ENCODE measurements at places on chromosomes 6 and 20.

- peak; percentile 54 for DNase-seq
Measured at GRCh38 chr6:34055223-34055933, 90.5 kb downstream of the GRM4 start.

DNA sequence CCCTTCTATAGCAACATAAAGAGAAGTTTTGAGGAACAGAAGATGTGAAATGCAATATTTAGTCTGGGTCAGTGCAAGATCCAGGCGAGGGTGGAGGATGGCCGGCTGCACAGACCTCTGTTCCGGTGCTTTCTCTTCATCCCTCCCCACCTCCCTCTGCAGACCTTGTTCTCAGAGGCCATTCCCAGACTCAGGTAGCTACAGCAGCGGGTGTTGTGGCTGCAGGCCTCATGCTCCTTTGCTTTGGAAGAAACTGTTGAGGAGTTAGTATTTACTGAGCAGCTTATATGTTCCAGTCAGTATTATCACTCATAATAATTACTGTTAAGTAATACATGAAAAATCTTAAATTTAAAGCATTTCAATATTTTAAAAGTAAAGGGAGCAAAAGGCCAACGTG, 1.7 kb downstream of the BTN3A3 start:
- DNase-seq: no peak

GRCh38 chr20:55784036-55784435, 221.3 kb downstream of the CBLN4 start:
- DNase-seq: no peak

GRCh38 chr20:11101243-11101642, 427.4 kb upstream of the JAG1 start:
- no peak for DNase-seq

- no peak for DNase-seq
Measured at GRCh38 chr6:22873513-22874136, 304.3 kb downstream of the HDGFL1 start.

GRCh38 chr6:7473805-7474719, 67.4 kb upstream of the DSP start:
- DNase-seq: no peak

GRCh38 chr20:61979701-61980635, 85.7 kb downstream of the TAF4 start:
- no peak for DNase-seq

DNA sequence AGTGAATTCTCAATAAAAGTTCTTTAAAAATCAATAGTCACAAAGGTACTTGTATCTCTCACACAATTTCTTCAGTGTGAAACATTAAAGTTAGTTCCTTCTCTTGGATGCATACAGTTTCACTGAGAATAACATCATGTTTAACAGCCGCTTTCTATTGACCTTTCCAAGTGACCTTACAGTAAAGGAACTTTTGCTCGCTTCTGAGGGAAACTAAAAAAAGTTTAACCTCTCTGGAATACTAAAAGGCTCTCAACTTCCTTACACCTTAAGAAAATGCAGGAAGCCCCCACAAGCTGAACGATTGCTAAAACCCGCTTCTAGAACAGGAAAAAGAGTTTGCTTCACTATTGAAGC, 1.3 kb downstream of the RRAGD start:
- no peak for DNase-seq

DNA sequence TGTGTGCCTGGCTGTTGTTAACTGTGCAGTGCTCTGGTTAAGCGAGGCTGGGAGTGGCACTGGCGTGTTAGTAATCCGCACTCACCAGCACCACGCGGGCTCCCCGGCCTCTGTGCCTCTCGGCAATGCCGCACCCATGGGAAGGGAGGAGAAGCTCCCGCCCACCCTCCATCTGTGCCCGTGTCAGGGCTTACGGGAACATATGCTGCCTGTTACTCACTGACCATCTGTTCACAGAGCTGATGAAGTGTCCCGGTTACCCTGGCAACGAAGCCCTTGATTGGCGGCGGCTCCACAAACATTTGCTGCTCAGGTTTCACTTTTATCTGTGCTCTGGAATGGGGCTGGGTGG, 114.7 kb downstream of the PSMB1 start:
- DNase-seq: peak; percentile 96

DNA sequence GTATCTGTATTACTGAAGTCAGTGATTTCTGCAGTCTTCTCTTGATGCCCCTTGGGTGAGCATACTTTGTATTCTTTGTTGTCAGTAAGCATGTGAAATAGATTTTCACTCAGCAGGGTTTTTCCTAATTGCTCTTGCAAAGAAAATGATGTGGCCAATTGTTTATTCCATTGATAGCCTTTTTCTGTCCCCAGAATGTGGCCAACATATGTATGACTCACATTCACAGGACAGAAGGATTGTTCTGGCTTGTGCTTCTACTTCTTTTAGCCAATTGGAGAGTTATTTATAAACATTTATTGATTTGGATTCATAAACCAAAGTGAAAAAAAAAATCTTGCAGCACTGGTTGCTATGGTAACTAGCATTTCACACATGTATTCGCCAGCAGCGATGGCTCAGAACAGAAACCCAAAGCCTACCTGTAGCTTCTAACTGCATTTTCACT, 54.4 kb upstream of the RBM24 start:
- no peak for DNase-seq

DNA sequence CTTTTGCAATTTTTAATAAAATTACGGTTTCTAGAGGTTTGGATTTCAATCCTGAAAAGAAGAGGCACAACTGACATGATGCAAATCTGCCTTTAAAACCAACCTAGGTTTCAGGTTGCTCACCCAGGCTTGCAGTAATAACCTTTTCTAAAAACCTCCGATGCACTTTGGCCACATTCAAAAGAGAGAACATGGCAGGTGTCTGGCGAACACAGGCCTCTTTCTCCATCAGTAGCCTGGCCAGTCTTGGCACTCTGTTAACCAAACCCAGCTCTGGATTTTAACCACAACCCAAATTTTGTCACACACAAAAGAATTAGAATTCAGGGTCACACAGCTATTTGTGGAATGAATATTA, 55.8 kb upstream of the MAFB start:
- no peak for DNase-seq

DNA sequence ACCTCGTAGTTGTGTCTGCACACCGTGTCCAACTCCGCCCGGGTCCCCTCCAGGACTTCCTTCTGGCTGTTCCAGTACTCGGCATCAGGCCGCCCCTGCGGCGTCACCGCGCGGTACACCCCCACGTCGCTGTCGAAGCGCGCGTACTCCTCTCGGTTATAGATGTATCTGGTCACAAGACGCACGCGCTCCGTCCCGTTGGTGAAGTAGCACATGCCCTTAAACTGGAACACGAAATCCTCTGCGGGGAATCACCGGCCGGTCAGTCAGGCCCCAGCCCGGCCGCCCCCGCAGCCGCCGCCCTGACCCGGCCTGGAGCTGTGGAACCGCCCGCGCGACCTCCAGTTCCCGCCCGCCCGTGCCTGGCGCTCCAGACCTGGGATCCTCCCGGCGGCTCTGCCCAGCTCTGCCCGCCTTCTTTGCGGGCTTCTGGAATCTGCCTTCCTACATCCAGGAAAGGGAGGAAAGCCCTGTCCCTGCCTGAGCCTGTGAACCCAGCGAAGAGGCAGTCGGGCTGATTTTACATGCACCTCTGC, 1.6 kb downstream of the HLA-DQB1 start:
- peak; percentile 24 for DNase-seq

DNA sequence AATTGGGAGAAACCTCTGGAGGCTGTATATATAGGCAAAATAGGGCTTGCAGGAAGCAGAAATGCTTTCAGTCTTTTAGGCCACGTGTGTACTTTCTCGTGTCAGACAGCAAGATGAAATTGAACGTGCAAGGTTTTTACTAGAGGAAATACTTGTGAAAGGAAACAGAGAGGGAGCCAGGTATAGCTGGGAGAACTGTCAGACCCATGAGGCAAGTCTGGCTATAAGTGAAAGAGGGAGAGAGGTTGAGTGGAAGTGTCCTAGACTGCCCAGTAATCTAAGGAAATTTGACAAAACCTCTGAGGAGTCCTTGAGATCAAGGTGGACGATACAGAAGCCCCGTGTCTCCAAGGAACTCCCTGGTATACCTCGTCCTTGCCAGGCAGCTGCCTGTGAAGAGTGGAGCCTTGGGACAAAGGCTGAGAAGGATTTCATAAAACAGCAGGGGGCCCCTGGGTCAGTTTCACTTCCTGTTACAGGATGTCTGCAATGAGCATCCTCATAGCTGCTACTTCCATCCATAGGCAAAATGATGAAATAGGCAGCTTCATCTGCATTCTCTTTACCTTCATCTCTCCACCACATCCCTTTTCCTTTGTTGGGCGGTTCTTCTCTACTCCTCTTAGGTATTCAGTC, 114.4 kb upstream of the MAP3K7 start:
- peak; percentile 8 for DNase-seq

GRCh38 chr6:12010635-12011275, 1.4 kb upstream of the HIVEP1 start:
- DNase-seq: peak; percentile 63

GRCh38 chr20:39462416-39462945, 500.3 kb downstream of the DHX35 start:
- DNase-seq: no peak

DNA sequence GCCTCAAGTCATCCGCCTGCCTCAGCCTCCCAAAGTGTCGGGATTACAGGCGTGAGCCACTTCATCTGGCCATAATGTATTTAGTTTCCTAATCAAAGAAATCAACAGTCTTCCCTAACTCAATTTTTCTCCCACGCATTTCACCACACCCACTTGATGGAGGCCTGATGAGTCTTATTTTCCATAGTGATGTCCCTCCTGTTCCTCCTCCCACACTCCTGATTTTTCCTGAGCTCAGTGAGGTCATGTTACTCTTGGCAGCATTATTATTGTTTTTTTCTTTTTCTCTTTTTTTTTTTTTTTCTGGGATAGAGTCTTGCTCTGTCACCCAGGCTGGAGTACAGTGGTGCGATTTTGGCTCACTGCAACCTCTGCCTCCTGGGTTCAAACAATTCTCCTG, 8.9 kb downstream of the ABRACL start:
- no peak for DNase-seq

GRCh38 chr6:43806043-43806757, 36.2 kb downstream of the VEGFA start:
- DNase-seq: peak; percentile 68

- DNase-seq: no peak
Measured at GRCh38 chr20:33606118-33606771, 55.9 kb upstream of the C20orf144 start.

DNA sequence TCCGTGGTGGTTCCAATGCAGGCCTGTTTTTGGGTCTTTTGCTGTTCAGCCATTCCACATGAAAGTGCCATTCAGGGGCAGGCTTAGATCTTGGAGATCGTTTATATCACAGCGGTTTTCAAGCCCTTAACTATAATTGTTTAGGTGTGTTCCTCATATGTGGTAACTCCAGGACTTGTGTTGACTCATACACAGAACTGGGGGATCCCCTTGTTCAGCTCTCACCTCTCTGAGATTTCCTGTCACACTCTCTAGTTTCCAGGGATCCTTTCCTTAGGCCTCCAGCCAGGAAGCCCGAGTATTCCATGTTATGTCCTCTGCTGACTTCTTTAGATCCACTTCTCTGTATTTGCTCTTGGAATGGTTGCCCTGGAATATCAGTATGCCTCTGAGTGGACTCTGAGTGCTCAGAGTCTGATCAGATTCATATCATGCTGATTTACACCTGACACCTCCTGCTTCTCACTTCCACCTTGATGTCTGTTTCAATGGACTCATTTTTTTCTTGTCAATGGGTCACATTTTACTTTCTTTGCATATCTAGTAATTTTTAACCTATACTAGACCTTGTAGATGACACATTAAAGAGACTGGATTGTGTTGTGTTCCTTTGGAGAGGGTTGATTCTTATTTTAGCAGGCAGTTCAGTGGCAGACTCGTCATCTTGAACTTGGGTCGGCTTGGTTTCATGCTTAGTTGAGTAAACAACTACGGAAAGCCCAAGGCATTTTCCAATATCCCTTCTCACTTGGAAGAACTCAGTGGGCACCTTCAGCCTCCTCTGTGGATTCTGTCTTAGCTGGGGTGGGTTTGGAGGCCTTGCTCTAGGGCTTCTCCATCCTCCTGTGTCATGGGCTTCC, 13.1 kb downstream of the NTSR1 start:
- DNase-seq: peak; percentile 21

DNA sequence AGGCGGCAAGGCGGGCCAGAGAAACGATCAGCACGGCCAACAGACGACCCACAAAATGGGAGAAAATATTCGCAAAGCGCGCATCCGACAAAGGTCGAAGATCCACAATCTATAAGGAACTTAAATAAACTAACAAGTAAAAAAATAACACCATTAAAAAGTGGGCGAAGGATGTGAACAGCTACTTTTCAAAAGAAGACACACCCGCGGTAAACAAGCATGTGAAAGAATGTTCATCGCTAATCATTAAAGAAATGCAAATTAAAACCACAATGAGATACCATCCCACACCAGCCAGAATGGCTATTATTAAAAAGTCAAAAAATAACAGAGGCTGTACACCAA, 117.8 kb upstream of the SIRPA start:
- no peak for DNase-seq

DNA sequence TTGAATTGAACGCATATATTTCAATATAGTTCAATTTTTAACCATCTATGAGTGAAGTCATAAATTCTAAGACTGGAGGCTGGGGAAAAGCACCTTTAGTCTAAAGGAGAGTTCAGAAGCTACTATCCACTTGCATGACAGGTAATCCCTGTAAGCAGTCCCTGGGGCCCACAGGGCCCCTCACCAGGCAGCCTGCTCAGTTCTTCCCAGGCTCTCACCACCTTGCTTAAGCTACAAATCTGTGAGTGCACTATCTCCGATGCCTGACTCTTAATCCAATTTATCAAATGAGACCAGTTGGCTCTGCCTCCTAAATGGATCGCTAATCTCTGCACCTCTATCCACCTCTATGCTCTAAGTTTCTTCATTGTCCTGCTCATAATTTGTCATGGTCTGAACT, 413.8 kb downstream of the PTPRT start:
- DNase-seq: no peak

GRCh38 chr6:94300424-94301144, 881.2 kb upstream of the EPHA7 start:
- DNase-seq: no peak

DNA sequence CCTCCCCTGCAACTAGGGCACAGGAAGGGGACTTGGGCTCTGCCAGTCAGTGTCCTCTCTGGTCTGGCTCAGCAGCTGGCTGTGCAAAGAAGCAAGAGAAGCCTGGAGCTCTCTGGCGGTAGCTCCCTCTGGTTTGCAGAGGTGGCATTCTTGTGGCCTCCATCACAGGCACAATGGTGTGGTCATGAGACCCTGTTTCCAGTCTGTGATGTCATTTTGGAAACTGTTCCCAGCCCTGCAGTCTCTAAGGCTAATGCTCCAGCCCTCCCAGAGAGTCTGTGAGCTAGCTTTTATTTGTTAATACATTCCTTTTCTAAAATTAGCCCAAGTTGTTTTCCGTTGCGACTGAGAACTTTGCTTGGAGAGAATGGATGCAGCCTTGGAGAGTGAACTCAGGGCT, 69.5 kb upstream of the FOXQ1 start:
- DNase-seq: no peak

DNA sequence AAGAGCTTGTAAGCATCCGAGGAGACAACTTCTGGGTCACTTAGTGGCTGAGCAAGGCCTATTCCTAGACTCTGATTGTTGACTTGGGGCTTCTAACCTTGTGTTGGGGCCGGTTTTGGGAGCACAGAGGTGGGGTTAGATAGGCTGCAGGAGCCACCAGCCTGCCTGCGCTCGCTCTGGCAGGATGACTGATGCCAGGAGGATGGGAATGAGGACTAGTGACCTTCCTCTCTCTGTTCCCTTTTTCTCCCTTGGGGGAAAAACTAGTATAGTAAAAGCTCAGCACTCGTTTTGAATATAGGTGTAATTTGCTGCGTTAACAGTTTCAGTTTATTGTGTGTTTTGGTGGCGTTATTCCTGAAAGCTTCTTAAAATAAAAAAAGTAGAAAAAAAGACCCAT, 141.5 kb downstream of the ARID1B start:
- DNase-seq: no peak

GRCh38 chr20:49508435-49509199, 26.1 kb upstream of the KCNB1 start:
- peak; percentile 75 for DNase-seq
